Non-pigmented ciliary epithelial cell (primary cell): ENCODE measurements at places on chromosomes 11 and 22.

DNA sequence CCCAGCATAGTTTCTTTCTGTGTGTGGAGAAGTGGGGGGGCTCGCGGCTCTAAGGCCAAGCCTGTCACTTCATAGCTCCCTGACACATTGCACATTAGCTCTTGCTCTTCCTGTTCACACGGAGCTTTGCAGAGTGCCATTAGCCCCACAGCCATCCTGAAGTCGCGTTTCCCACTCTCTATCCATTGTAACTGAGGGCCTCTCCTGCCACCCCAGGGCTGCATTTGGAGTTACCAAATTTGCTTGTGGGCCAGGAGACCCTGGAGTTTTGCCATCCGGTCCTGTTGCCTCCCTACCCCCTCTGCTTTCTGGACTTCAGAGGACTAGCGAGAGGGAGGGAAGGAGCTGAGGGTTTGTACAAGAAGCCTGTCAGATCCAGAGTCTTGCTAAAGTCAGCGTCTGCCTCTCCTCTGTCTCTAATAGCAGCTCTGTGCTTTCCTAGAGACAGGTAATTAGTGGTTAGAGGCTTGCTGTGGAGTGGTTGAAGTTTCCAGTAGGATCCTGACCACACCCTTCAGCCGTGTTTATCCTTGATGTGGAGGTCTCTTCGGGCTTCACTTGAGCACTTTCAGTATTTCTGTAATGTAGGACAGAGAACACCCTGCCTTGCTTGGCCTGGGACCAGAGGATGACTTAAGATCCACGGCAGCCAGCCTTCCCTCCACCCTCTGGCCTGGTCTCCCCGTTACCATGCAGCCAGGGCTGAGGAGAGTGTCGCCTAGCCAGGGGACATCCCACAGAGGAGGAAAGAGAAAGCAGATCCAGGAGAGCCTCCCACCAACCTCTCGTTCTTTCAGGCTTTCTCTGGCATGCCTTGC is 14.1 kb downstream of the DCPS start:
- no peak for DNase-seq

DNA sequence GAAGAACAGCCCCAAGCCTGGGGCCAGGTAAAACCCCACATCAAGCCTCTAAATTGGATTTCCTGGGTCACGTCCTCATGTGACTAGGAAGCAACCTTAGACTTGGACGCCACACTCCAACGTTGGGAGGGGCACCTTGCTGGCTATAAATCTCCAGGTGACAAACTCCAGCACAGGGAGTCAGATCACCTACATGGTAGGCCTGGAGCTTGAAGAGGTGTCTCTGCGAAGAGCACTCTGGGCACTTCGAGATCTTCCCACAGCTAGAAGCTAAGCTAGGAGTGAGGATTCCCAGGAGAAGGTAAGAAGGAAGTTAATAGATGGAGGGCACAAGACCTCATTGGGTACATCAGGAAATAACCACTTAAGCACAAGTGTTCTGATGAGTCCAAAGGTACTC is 77.1 kb upstream of the GNAZ start:
- DNase-seq: no peak

- no peak for DNase-seq
These were observed 123.2 kb downstream of the KCNQ1OT1 start for GRCh38 chr11:2576549-2576948.

- DNase-seq: no peak
These were observed 129.7 kb downstream of the NCAM1 start for GRCh38 chr11:113090716-113091480.

DNA sequence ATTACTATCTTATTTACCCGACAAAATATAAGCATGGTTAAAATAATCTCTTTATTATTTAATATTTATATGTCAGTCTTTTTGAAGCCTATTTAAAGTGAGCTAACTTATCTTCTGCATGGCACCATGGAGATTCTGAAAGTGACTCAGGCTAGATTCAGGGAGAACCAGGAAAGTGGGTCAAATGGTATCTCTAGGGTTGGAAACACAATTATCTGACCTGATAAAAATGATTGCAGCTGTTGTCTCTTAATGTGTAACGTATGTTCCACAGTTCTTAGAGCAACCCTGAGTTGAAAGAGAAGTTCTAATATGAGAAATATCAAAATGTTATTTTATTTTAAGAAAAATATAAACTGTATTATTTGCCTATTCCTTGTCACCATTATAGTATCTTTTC is 143.1 kb upstream of the CARD18 start:
- DNase-seq: no peak

DNA sequence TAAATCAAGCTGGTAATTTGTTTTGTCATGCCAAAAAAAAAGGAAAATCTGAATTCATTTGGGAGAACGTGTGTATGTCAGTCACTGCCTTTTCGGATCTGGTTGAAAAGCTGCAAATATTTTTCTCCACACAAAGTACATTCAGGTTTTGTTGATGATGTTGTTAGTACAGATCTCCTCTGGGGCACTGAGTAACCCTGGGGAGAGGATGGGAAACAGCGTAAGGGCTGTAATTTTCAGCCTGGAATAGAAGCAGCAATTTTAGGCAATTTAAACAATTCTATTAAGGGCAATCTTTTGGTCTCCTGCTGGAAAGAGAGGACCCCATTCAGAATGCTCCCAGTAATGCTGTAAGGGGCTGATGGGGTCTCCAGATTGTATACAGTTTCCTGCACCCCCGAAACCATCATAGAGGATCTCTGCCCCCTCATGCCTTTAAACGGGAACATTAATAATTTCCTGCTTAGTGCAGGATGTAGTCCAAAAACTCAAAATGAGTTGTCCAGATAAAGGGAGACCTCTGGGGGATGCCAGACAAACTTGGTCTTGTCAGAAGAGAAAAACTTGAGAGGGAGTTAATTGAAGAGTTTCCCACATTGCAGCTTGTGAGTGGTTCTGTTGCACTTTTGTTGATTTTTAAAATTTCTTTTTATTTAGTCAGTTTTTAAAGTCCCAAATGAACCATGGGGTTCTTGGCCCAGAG is 132.3 kb downstream of the COMMD9 start:
- no peak for DNase-seq

DNA sequence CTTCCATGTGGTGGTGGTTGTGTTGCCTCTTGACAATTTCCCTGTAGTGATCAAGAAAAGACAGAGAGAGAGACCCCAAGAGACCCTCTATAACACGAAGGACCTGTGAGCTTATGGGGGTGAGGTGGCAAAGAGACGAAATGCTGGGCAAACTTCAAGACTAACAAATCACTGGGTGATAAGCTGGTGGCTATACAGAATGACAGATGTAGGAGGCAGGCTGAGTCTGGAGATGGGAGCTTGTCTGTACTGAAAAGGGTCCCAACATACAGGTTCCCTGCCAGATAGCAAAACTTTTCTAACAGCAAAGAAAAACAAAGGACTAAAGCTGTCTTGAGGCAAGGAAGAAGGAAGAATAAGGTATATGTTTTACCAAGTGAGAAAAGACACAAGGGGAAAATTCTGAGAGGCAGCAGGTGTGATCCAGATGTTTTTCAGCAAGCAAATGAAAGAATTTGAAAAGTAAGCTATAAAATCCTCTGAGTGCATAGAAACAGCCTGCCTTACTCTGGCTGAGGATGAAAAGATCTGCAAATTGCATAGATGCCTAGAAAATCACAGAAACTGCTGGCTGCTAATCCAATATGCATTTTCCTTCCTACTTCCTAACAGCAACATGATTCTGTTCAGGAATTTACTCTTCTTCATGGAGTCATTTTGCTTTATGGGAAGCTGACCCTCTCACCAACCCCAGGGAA is 21.9 kb upstream of the LYVE1 start:
- DNase-seq: no peak

DNA sequence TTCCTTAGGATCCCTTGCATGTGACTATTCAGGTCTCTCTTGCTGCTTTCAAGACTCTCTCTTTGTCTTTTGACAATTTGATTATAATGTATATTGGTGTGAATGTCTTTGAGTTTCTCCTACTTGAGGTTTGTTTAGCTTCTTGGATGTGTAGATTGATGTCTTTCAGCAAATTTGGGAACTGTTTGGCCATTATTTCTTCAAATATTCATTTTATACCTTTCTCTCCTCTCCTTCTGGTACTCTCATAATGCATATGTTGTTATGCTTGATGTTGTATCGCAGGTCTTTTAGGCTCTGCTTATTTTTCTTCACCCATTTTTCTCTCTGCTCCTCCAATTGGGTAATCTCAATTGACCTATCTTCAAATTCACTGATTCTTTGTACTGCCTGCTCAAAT is 44.2 kb downstream of the OR2AT4 start:
- DNase-seq: no peak

- DNase-seq: no peak
These were observed 250.8 kb upstream of the B3GAT1 start for GRCh38 chr11:134662629-134663360.
